ENCODE measurements at places on chromosomes 6 and 20.

DNA sequence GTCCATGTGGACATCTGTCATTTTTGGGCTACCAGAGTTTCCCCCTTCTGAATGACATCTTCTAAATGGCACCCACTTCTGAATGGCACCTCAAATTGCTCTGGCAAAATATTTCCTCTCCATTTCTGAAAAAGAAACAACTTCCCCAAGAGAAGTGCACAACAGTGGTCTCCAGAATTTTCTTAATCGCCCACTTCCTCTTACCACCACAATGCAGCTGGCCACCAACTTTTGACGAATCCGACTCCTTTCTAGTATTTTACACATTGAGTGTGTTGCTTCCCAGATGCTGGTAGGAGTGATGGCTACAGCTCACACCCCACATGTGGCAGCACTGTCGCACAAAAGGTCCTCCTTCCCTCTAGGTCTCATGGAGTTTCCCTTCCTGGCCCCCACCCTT lies 216.1 kb downstream of the FOXA2 start:
- no peak for DNase-seq

DNA sequence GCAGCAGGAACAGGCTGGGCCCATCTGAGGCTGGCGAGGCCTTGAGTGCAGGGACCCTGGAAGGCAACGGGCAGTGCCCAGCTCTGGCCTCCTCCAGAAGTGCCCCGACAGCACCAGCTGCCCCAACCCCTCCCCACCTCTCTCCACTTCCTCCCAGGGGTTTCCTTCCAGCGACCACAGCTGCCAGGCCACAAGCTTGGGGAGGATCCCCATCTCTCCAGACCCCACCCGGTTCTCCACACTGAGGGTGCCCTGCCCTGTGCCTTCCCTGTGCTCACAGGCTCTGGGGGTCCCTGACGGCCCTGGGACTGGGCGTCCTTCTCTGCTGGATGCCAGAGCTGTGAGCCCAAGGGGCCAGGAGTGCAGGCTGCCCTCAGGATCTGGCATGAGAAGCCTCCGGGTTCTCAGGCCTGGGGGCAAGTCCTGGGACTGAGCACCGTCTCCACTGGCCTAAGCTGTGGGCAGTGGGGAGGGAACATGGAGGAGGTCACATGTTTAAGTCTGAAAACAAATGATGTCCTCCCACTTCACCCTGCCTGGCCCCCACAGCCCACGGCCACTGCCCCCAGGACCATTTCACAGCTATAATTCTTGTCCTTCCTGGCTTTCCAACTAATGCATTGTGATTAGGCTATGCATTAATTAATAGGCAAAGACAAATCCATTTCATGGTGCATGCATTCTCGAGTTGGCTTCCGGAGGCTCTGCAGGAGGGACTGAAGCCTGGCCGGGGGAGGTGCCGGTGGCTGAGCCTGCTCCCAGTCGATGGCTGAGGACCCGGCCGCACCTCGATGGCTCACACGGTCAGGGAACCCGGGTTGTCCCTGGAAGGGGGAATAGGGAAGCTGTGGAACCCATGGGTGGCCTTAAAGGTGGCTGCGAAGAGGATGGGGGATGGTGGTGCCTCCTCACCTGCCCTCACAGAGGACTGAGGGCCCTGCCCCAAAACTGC lies 24.4 kb downstream of the BHLHE23 start:
- no peak for DNase-seq

DNA sequence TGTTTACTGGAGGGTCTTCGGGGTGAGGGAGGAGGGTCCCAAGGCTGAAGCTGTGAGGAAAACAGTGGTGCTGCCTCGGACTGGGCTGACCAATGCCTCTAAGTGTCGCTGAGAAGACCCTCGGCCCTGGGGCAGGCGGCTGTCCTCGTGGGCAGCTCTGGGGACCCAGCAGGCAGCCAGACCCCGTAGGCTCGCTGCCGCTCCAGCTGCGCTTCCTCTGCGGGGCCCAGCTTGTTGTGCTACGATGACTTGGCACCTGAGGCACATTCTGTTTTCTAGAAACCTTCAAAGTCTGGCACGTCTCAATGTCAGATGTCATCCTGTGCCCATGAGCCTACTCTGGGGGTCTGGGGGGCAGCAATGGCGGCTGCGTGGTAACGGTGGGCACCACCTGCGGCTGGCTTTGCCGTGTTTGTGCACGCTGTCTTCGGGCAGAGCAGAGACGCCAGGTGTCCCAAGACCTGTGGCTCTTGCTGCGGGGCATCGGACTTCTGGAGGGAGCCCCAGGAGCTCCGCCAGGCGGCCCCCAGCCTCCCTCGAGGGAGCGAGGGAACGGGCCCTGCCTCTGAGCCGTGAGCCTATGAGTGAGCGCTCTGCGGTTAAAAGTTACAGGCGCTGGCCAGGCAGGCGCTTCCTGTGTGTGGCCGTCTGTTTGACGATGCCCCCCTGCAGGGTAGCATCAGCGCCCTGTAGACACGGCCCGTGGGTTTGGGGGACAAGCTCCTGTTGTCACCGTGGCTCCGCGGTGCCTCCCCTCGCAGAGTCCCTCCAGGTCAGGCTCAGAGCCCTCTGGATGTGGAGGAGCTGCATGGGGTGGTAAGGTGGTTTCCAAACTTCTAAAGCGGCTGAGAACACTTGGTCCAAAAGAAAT lies 6.8 kb downstream of the SLC17A9 start:
- DNase-seq: no peak

DNA sequence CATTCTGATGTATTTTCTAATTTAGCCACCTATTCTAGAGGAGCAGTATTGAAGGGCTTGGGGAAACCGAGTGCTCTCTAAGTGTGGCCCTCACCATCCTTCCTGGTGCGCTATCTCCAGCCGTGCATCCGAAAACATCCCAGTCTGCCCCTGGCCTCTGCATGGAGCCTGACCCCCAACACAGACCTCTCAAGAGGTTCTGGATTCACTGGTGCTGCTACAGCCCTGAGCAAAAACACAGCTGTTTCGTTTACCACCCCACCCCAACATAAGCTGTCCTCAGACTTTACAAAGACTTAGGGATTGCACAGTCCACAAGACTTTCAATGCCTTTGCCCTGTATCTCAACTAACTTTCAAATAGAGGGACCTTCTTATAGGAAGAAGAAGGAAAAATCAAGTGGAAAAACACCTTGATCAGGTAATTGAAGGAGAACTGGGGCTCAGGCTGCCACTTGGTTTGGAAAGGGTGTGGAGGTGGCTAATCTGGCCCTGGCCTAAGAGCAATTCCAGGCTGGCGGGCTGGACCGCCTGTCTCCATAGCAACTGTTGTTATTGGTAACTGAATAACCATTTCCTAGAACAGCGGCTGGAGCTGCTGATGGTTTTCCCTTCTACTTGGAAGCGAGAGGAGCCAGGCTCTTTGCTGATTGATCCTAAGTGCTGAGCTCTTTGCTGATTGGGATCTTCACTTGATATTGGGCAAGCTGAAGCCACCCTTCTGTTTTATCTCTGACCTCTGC lies 90.2 kb upstream of the TOX2 start:
- DNase-seq: peak; percentile 34

DNA sequence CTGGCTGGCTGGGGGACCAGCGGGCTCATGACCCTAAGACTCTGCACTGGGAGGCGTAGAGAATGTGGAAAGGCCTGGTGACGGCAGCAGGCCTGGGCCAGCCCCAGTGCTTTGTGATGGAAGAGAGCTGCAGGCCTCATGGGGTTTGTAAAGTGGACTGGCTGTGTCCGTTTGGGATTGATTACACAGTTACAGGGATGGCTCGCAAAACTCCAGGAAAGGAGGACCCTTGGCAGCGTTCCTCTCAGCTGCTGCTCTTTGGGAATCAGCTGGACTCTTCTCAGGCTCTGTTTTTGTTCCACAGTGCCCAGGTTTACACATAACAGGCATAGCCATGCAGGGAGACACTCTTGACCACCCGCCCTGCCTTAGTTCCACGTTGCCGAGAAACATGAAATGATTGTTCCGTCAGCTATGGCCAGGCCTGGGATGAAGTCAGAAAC lies 89.0 kb downstream of the SLX4IP start:
- peak; percentile 31 for DNase-seq

Data from nephron progenitor cell (in vitro differentiated cells).